Activated CD4-positive, alpha-beta T cell treated with anti-CD3 and anti-CD28 coated beads, Interleukin-2, amount 50 U/mL, for 24 hours (primary cell): ENCODE measurements at places on chromosomes 6 and 20.

- DNase-seq = no peak
Measured at GRCh38 chr6:1322696-1323219, 10.9 kb downstream of the FOXQ1 start.

DNA sequence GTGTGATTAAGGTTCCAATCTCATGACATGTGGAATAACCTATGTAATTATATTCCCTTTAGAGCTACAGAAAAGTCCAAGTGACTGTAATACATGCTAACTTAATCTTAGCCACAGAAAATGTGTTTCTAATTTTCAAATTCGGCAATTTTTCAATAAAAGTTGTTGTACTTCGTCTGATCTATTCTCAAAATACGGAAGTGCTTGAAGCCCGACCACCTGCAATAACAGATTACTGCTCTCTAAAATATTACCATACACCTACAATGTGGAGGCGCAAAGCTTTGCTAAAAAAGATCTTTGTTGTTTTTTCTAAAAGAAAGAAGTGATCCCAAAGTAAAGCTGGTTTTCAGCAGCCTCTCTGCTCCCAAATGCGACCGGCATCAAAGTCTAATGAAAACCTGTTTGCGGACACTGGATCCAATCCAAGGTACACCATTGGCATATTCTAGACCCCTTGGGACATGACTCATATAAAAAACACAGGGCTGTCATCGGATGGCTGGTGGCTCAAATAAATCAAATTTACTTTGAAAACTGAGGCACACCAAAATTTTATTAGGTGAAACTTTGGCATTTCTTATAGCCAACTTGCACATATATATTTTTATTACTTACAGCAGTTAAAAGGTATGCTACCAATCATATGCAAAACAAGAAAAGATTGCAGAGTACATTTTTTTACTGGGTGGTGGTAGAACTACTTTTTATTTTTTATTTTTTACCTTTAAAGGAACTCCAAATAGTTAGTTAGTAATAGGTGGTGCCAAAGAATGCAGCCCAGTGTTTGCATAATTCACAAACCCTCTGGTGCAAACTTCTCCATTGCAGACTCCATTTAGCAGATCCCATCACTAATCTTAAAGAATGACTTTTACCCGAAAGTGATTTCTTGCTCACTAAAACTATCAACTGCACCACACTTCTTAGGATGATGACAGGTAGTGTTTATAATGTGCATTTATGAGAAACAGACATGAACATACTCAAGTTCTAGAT, 118.7 kb upstream of the TBX18 start:
- DNase-seq = no peak

- DNase-seq = no peak
Measured at GRCh38 chr20:50844430-50845100, 49.7 kb downstream of the BCAS4 start.

DNA sequence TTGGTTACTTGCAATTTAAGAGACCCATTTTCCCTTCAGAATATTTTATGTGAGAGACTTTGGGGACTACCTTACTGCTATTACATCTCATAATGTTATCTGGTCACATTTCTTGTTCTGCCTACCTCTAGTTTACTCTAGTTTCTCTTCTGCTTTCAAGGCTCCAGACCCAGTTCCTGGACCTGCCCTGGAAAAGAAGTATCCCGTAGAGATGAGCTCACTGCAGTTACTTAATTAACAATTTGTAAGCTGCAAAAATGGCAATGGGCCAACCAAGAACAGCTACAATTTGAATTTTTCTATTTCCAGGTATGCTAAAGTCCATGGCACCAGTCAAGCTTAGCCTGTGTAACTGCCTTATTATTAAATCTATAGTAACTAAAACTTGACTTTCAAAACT, 25.0 kb downstream of the TAB2 start:
- no peak for DNase-seq

- no peak for DNase-seq
Measured at GRCh38 chr20:36094497-36094896, 60.0 kb upstream of the EPB41L1 start.

GRCh38 chr6:139112146-139112545, 22.7 kb upstream of the HECA start:
- no peak for DNase-seq
